Stimulated activated naive CD4-positive, alpha-beta T cell treated with Interleukin-2 at 50 U/mL for 16 hours (primary cell): ENCODE measurements at places on chromosomes 5 and 9.

- DNase-seq, result no peak
Measured at GRCh38 chr5:104189031-104189430, 626.4 kb upstream of the NUDT12 start.

DNA sequence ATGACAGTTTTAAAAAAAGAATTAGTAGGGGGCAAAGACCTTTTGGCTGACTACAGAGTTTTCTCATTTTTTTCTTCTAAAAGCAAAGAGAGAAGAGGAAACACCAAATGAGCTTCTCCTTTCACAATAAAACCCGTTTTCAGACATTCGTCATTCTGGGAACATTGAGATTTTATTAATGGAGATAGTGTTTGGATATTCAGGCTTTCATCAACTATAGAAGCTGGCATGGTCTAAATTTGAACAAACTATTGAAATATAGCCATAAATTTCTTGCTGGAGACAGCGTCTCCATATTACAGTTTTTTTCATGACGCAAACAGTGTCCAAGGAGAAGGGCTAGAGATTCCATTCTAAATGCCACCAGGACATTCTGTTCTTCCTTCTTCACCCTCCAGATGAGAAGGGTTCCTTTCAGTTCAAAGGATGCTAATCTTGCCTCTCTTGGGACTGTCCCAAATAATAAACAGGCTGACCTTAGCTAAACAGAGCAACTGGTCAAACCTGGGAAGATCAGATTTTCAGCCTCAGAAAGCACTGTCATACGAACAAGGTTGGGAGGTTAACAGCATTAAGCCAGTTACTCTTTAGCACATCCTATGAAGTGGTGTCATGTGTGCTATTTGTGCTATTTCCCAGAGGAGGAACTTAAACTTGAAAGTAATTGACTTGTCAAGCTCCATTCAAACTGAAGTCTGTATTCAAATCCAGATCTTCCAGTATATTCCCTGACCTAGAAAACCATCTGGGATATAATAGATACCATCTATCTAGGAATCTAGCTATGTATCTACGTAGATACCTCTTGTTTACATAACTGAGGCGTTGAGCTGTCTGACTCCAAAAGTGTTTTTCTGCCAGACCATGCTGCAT, 125.6 kb downstream of the LPAR1 start:
- no peak for DNase-seq

GRCh38 chr5:181111010-181111409, 20.0 kb downstream of the OR2V1 start:
- DNase-seq, result no peak

- DNase-seq, result peak; percentile 57
Measured at GRCh38 chr5:157917899-157918809, 59.2 kb upstream of the CLINT1 start.

- no peak for DNase-seq
Measured at GRCh38 chr5:57432876-57433275, 49.7 kb downstream of the ACTBL2 start.

GRCh38 chr9:136799079-136799853, 3.1 kb downstream of the CCDC183 start:
- DNase-seq, result no peak

DNA sequence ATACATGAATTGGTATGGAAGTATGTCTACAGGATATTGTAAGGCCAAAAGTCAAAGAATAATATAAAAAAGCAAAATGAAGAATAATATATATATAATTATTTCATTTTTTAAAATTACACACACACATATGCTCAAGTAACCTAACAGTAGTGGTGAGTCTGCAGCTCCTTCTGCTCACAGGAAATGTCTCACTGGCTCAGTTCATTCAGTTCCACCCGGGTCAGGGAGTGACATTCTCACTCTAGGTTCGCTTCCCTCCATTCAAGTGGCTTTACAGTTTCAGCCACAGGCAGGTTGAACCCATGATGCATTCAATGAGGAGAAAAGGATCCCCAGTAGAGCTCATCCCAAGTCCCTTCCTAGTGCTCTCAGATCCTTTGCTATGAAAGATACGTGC, 90.8 kb downstream of the SUSD1 start:
- no peak for DNase-seq

- no peak for DNase-seq
Measured at GRCh38 chr5:81360640-81361039, 33.3 kb downstream of the ACOT12 start.

- DNase-seq, result peak; percentile 2
Measured at GRCh38 chr9:35258660-35259474, 97.1 kb downstream of the UNC13B start.

- no peak for DNase-seq
Measured at GRCh38 chr5:3385991-3386519, 209.6 kb upstream of the IRX1 start.

DNA sequence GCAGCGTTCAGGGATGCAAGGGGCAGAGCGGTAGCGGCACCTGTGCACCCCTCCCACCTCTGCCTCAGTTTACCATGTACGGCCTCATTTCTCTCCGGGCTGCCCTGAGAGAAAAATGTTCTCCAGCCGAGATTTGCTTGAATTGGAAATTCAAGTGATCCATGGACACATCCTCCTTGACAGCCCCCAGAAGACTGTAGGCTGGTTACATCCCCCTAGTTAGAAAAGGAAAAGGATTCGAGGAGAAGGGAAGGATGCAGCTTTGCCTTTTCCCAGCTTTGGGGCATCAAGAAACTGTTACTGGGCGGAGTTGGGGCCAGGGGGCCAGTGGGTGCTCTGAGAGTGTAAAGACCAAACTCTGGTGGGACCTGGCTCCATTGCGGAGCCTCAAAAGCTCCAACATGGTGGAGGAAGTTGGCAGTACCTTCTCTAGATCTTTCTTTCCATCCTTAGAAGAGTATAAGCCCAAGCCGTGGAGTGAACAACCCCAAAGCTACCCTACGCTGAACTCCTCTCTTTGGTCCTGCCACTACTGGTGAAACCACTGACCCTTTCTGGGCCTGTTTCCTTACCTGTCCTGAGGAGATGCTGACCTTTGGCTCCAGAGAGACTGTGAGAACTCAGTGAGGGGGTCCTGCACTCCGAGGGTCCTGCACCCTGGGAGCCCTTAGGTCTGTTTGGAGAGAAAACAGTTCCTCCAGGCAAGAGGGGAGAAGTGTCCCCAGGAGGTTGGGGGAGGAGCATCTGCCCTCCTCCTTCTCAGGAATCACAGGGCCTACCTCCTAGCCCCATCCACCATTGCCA, 1.0 kb upstream of the BARX1 start:
- DNase-seq, result no peak

- DNase-seq, result no peak
Measured at GRCh38 chr5:167753725-167754490, 537.5 kb upstream of the WWC1 start.

- DNase-seq, result no peak
Measured at GRCh38 chr5:152638996-152639552, 234.0 kb upstream of the NMUR2 start.

GRCh38 chr5:112228667-112229066, 190.4 kb downstream of the EPB41L4A start:
- no peak for DNase-seq

DNA sequence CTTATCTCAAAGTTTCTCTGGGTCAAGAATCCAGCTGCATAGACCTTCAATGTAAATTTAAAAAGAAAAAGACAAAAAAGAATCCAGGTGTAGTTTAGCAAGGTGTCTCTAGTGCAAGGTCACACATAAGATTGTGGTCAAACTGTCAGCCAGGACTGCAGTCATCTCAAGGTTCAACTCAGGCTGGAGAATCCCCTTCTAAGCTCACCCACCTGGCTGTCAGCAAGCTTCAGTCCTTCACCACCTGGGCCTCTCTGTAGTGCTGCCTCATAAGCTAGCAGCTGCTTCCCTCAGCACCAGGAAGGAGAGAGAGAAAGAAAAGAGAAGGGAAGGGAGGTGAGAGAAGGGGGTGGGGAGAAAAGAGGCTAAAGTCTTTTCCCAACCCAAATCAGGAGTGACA, 146.7 kb downstream of the ACTL7B start:
- no peak for DNase-seq

DNA sequence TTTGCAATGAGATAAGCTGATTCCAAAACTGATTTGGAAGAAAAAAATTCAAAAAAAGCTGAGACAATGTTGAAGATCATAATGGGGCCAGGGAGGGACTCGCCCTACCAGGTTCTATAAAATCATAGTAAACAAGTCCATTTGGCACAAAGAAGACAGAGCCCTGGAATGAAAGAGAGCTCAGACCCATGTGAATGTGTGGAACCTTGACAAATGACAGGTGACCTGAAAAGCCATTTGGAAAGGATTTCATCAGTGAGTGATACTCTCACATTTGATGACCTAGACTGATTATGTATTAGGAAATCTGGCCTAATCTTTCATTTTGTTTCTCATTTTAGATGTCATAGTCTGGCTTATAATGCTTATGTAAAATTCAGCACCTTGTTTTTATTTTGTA, 26.8 kb downstream of the SPTAN1 start:
- DNase-seq, result no peak

- DNase-seq, result no peak
Measured at GRCh38 chr5:149404746-149405549, 25.9 kb upstream of the IL17B start.

GRCh38 chr5:40227366-40227765, 452.3 kb upstream of the PTGER4 start:
- no peak for DNase-seq

GRCh38 chr9:98045234-98046179, 11.0 kb upstream of the NANS start:
- peak; percentile 3 for DNase-seq

GRCh38 chr5:58183078-58183785, 276.7 kb downstream of the PLK2 start:
- no peak for DNase-seq

DNA sequence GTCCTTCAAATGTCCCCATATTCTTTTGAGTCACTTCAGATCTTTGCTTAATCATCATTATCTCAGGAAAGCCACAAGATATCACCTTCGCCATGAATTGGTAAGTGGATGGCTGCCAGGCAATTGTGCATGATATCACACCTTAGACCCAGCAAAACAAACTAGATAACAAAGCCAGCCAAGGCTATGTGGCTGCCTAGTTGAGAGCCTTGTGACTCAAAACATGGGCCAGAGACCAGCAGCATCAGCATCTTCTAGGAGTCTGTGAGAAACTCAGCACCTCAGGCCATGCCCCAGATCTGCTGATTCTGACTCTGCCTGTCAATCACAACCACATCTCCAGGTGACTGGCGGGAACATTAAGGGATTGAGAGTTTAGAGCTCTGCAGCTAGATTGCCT, 82.8 kb downstream of the SLIT3 start:
- no peak for DNase-seq

DNA sequence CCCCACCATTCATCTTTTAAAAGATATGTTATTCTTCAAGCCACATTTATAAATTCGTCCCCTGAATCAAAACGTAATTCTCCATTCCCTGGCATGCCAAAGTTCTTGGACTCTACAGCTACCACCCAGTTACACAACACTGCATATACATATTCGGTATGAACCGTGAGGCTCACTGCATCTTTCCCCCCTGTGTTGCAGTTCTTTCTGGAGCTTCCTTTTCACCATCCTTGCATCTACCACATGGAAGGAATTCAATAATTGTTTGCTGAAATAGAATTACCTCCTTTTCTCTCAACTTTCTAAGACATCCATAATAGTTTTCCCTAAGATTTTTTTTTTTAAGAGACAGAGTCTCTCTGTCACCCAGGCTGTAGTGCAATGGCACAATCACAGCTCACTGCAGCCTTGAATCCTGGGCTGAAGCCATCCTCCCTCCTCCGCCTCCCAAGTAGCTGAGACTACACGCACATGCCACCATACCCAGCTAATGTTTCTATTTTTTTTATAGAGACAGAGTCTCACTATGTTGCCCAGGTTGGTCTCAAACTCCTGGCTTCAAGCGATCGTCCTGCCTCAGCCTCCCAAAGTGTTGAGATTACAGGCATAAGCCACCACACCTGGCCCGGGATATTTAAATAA, 3.3 kb downstream of the LPAR1 start:
- DNase-seq, result no peak

DNA sequence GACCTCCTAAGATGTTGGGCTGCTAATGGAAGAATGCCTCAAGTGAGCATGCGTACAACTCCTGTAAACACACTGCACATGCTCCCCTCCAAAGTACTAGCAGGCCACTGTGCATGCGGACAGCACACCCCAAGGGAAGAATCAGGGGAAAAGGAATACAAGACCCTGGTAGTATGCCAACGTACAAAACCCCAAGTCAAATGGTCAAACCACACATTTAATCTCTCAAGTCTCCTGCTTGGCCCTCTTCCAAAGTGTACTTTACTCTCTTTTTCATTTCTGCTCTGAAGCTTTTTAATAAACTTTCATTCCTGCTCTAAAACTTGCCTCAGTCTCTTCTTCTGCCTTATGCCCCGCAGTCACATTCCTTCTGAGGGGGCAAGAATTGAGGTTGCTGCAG, 466.4 kb downstream of the DMRTA1 start:
- DNase-seq, result no peak

- no peak for DNase-seq
Measured at GRCh38 chr9:104896131-104896530, 31.8 kb downstream of the ABCA1 start.

DNA sequence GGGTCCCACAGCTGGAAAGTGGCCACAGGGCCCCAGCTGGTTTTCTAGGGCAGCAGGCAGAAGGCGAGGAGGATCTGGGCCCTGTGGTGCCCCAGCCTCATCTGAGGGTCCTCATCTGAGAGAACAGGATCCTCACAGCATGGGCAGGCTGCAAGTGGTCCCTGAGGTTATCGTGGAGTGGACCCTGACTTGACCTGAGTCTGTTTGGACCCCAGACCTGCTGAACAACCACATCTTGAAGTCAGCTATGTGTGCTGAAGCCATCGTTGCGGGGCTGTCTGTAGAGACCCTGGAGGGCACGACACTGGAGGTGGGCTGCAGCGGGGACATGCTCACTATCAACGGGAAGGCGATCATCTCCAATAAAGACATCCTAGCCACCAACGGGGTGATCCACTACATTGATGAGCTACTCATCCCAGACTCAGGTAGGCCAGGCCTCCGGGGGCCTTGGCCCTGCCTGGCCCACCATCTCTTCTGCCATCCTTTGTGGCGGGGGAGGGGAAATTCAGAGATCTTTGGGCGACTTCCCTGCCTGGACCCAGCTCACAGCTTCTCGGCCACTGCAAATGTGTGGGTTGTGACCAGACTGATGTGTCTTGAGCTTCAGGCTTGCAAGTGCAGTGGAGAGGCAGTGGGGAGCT, 24.0 kb downstream of the TGFBI start:
- DNase-seq, result no peak

DNA sequence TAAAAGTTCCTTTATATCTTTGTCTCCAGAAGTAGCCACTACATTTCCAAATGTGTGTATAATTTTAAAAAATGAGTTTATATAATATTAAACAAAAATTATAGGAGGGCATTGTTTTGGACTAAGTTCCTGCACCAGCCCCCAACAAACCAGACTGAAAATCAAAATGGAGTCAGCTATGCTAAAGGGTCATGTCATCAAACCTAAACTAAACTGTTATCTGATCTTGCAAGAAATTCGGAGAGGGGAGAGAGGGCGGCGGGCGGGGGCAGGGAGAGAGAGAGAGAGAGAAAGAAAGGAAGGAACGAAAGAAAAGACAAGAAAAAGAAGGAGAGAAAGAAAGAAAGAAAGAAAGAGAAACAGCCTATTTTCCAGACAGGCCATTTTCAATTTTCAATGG, 63.5 kb downstream of the DOCK2 start:
- no peak for DNase-seq

GRCh38 chr5:78724061-78724460, 75.5 kb upstream of the LHFPL2 start:
- no peak for DNase-seq
